ENCODE measurements at places on chromosomes 3 and 15.

GRCh38 chr15:98160236-98160635, 199.7 kb downstream of the ARRDC4 start:
- DNase-seq, result peak; percentile 52

- DNase-seq, result no peak
These were observed 3.1 kb upstream of the SQOR start for GRCh38 chr15:45631776-45632175.

DNA sequence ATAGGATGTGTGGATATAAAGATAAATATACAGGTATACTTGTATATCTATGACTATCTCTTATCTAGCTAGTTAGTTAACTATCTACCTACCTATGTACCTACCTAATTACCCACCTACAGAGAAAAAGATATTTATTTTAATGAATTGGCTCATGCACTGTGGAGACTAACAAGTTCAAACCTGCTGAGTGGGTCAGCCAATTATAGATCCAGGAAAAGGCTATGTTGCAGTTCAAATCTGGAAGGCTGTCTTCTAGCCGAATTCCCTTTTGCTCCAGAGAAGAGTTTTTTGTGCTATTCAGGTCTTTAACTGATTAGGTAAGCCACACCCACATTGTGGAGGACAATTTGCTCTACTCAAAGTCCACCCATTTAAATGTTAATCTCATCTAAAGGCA, 335.0 kb downstream of the GRM7 start:
- no peak for DNase-seq

DNA sequence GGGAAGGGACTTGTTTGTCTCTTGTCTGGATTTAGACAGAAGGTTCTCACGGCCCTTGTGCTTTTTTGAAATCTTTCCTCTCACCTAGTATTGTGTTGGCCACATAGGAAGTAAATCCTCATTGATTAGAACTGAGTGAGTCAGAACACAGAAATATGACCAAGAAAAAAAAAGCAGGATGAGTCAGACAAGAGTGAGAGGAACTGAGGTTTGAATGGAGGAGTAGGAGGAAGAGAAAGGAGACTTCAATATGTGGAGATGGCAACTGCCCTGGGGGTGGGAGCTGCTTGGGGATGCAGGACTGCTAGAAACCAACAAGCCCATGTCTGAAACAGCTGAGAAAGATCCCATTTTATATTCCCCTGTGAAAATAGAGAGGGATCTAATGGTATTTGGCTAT, 194.1 kb upstream of the ZBTB20 start:
- no peak for DNase-seq

DNA sequence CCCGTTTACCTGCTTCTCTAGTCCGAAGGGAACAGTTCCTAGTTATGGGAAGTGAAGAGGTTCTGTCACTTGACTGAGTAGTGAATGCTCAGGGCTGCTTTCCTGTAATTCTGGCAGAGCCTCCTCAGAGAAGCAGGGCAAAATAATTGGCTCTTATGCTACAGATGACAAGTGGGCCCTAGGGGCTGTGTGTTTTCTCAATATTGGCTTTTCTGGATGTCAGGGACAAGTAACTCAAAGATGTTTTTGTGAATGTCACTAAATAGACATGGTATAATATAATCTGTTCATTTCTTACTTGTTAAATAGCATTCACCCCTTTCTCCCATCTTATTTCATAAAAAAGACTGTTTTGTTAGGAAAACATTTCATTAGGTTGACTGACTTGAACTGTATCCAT, 40.1 kb downstream of the SGO1 start:
- no peak for DNase-seq

GRCh38 chr15:25775317-25775912, 87.7 kb downstream of the ATP10A start:
- DNase-seq, result no peak

DNA sequence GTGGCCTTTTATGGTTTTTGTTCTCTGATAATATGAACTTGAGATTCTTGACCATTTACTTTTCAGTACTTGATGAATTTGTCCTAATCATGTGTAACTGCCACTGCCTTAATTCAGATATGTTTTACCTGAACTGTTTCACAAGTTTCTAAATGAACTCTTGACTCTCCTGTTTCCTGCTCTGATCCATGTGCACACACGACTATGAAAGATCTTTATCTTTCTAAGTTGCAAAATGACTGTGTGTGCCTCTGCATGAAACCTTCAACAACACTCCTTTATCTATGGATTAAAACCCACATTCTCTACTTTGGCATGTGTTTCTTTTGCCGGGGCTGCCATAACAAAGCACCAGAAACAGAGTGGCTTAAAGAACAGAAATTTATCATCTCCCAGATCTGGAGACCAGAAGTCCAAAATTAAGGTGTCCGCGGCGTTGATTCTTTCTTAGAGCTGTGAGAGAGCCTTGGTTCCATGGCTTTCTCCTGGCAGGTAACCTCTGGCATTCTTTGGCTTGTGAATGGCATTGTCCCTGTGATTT, 275.0 kb downstream of the ADAMTSL3 start:
- DNase-seq, result no peak

GRCh38 chr3:55491296-55491816, 4.2 kb upstream of the WNT5A start:
- no peak for DNase-seq

DNA sequence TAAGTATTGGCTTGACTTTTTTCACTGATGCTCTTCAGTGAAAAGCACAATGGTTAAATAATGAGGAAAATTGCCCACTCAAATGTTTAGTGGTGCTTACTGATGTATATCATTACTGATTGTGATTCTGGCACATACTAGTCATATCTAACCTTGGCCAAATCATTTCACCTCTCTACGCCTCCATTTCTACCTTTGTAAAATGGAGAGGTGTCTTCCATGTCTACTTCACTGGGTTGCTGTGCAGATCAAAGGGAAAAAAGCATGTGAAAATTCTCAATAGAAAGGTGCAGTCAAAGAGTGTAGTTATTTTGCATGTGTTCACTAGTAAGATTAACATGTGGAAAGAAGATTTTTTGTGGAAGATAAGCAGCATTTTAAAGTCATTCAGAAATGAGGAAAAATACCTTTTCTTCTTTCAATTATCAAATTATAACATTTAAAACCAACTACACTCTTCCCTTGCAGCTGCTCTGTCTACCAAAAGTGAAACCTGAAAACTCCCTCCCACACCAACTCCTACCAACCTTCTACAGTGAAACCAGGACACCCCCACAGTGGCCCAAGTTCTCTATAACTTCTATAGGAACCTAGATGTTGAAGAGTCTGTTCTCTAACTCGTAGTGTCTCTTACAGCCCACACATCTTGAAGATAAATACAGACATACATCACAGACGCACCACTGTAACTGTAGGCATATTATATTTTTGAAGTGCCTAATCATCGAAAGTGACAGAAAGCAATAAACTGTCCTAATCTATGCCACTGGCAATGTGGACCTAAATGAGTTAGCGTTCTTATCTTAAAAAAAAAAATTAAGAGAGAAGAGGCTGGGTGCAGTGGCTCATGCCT, 1.4 kb downstream of the CD200R1 start:
- DNase-seq, result peak; percentile 32

DNA sequence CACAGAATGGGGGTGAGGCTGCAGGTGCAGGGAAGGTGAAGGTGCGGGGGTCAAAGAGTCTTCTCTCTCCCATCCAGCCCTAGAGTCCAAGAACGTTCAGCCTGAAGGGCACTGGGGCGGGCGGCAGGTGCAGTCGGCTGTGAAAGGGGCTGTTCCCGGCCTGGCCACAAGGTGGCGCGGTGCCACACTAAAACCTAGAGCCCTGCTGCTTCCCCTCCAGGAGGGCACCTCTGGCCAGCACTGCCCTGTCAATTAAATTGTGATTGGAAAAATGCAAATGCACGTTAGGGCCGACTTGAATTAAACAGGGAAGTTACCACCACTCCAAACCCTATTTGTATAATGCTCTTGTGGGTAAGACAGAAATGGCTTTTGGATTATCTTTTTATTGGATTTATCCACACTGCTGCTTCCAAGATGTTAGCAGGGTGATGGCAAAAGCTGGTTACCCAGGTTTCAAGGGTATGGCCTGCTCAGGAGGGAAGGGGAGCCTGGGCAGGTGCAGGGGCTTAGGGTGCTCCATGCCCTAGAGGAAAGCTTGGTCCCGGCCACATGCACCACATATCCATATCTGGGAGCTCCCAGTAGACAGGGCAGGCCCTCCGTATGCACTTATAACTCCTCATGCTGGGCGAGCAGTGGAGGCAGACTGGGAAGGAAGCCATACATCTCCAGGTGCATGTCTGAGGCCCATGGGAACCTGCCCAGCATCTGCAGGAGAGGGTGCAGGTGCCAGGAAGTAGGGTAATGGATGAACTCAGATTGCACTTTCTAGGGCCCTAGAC, 119.8 kb downstream of the ADCY5 start:
- DNase-seq, result peak; percentile 53
